ENCODE measurements at places on chromosomes 16 and 17.

- DNase-seq = no peak
Observed at GRCh38 chr16:54657058-54657708, 273.5 kb upstream of the IRX5 start.

DNA sequence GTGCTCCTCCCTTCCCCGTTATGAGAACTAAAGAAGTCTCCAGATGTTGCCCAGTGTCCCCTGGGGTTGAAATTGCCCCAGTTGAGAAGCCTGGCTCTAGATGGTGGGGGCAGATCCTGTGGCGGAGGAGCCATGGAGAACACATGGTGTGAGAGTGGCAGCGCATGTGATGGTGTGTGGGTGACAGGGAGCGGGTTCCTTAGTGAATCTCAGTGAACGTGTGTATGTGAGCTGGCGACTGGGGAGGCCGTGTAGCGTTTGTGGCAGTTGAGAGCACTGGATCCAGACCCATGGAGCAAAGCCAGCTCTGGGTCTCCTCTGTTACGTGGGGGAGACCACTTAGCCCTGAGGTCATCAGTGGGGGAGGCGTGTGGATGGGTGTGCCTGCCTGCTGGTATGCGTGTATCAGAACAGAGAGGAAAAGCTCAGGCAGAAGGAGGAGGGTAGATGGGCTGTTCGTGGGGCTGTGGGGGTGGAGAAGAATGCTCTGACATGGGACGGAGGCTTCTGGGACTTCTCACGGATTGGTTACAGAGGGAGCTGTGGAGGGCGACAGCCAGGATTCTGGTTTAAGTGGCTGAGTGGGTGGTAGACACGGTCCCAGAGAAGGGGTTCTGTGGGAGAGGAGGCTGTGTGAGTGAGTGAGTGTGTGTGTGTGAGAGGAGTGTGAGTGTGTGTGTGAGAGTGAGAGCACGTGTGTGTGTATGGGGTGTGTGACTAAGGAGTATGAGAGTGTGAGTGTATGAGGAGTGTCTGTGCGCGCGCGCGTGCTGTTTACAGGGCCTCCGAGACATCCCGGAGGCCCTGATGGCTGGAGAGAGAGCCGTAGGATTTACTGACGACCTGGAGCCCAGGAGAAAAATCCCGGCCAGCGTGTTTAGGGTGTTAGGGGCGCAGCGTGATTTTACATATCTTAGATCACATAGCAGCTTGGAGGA is 193.8 kb downstream of the SNX29 start:
- DNase-seq = no peak

GRCh38 chr16:58125781-58126335 is 3.3 kb downstream of the CFAP20 start:
- DNase-seq = no peak

GRCh38 chr16:30948667-30949649 is at the start of gene ORAI3:
ORAI3 (plus strand) TSS chr16:30949068; CDS start chr16:30949290, 222 bp downstream.
- no peak for DNase-seq

DNA sequence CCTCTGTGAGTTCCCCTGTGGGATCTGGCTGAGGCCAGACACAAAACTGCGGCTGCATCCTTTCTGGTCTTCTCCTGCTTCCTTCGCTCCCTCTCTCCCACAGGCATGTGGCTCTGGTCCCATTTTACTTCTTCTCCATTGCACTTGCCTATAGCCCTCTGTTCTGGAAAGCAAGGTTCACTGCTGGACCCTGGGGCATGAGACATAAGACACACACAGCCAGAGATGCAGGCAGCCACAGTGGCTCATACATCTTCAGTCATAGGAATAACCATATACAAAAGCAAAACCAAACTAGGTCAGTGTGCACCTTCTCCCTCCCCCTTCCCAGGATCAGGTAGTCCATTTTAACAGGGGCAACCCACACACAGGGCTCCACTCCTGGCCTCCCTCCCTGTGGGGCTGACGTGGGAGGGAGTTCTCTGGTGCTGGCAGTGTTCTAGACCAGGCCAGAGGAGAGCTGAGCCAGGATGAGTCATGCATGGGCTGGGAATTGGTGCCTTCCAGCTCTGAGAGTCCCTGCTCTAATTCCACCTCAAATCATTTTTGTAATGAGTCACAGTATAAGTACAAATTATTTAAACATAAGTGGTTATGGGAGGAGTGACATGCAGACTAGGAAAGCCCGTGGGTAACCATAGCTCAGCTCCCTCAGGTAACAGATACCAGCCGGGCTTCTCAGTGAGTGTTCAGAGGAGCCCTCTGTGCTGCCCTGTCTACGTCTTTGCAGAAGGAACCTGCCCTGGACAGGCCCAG is 58.0 kb downstream of the ASIC2 start:
- no peak for DNase-seq

DNA sequence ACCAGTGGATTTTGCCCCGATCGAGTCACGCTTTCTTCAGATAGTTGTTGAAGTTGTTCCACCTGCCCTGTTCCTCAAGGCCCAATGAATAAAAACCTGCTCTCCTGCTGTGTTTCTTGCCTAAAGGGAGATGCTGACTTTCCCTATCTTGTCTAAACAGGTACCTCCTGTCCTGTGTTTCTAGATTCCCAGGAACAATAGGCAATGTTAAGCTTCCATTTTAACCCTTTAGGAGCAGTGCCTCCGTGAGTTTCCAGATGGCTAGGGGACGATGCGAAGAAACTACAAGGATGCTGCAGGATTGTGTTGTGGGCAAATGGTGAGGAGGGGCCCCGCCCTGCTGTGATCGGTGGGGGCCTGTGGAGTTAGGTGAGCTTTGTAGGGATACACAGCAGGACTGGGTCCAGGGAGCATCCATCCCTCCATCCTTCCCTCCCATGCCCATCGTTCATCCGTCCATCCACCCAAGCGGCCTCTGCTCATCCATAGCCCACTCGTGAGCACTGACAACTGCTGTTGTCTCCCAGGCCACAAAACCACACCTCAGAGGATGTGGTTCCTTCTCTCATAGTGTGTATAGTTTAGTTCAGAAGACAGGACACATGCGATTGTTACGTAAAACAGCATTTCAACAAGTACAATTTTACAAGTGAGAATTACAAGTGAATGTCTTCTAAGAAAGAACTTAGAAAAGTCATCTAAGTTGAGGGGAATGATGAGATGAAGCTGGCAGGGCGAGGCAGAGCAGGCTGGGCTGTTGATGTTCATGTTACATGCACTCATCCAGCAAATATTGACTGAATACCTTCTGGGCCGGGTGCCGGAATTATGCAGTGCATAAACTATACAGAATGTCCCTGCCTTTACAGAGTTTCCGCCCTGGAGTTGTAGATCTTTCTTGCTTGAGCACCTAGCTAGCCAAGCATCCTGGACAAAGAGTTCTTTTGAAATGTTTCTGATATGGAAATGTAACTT is 5.2 kb downstream of the ARSG start:
- DNase-seq = no peak

- no peak for DNase-seq
Observed at GRCh38 chr17:81927152-81927652, 333 bp downstream of the MAFG start.

GRCh38 chr16:67561824-67562525 is 351 bp upstream of the CTCF start:
- peak; percentile 96 for DNase-seq

DNA sequence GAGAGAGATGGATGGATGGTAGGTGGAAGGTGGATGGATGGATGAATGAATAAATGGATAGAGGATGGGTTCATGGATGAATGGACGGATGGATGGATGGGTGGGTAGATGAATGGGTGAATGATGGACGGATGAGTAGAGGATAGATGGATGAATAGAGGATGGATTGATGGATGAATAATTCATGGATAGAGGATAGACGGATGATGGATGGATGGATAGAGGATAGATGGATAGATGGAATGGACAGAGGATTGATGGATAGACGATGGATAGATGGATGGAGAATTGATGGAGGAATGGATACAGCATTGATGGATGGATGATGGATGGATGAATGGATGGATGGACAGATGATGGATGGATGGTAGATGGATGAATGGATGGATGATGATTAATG is 91.7 kb downstream of the MYH11 start:
- DNase-seq = no peak

- peak; percentile 27 for DNase-seq
Observed at GRCh38 chr17:68057531-68057952, 22.0 kb downstream of the KPNA2 start.

- DNase-seq = no peak
Observed at GRCh38 chr16:89572485-89573205, 2.9 kb upstream of the CPNE7 start.

- no peak for DNase-seq
Observed at GRCh38 chr17:45825792-45826191, 18.9 kb upstream of the SPPL2C start.

DNA sequence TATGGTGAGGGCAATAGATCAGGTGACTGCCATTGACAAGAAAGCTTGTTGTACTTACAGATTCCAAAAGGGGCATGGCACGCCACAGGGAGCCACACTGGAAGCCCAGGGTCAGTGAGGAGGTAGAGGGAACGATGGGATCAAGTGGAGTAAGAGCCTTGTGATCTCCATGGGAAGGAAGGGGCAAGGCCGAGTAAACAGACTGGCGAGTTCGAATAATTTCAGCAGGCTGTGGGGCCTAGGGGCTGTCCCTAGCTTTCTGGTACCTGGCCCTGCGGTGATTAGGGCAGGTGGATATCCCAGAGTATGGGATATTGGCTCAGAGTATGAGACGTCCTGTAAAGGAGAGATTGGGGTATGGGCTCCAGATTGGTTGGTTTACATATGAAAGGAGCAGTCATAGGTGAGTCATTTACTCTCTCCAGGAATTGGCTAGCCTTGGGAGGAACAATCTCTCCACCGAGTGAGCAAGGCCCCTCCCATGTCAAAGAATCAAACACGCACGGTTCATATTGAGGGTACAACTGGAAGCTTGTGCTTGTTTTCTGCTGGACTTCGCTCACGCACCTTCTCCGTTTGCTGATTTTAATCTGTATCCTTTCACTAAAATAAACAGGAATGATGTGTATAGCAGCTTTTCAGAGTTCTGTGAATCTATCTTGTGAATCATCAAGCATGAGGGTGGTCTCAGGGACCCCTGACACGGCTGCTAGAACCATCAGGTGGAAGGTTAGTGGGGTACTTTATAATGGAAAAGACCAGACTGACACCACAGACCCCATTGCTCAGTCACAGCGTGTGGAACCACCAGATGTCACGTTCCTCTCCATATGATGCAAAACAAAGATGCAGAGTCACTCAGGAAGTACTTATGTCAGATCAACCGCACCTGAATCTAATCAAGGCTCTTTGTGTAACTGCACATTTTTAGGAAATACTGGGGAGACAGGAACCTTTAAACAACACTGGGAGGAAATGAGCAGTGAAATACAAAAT is 27.9 kb downstream of the GABARAPL2 start:
- DNase-seq = no peak

DNA sequence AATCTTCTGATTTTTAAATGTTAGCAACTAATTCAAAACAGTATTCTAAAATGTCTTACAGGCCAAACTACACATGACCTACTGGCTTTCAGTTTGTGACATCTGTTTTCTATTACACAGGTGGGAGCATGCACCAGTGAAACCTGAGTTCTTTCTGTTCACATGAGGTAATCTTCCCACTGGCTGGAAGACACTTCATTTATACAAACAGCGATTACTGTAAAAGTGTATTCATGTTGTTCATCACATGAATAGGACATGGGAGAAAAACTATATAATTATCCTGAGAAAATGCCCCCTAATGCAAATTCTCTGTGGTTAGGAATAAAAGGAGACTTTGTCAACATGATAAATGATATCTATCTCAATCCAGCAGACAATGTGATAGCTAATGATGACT is 11.1 kb upstream of the PIK3R5 start:
- DNase-seq = no peak

GRCh38 chr16:21950782-21951521 is 2.2 kb upstream of the UQCRC2 start:
- DNase-seq = no peak

DNA sequence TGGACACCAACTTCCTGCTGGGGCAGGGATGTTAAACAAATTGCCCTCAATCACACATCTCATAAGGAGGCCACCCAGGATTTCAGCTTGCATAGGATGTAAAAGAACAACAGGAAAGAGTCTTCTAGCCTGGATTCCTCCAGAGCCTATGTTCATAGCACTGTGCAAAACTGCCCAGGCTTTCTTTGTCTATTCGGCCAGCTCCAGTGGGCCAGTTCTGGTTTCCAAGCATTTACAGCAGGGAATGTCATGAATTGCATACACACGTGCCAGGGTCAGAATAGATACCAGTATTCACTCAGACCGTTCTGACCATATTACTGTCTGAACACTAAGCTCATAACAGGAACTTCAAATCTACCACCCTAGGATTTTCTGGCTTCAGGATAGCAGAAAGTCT is 273.2 kb downstream of the CDH8 start:
- no peak for DNase-seq

DNA sequence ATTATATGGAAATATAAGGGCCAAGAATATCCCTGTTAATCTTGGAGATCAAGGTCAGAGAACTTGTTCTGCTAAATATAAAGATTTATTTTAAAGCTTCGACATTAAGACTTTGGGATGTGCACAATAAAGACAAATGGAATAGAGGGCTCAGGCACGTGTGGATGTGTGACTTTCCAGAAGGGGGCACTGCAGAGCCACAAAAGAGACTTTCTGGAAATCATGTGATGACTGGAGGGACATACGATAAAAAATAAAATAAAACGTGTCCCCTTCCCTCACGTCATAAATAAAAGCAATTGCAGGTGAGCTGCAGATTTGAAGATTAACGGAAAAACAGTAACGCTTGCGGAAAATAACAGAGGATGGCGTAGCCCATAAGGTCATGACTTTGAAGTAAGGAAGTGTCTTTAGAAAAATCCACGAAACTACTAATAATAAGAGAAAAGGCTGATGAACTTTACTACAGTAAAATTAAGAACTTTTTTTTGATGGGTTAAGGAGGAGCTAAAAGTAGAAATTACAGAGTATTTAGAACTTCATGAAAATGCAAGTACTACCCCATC is 9.4 kb upstream of the ENGASE start:
- DNase-seq = peak; percentile 48

- no peak for DNase-seq
Observed at GRCh38 chr17:3966720-3967363, 2.6 kb upstream of the ATP2A3 start.

- DNase-seq = no peak
Observed at GRCh38 chr17:59870482-59870881, 22.3 kb downstream of the TUBD1 start.

DNA sequence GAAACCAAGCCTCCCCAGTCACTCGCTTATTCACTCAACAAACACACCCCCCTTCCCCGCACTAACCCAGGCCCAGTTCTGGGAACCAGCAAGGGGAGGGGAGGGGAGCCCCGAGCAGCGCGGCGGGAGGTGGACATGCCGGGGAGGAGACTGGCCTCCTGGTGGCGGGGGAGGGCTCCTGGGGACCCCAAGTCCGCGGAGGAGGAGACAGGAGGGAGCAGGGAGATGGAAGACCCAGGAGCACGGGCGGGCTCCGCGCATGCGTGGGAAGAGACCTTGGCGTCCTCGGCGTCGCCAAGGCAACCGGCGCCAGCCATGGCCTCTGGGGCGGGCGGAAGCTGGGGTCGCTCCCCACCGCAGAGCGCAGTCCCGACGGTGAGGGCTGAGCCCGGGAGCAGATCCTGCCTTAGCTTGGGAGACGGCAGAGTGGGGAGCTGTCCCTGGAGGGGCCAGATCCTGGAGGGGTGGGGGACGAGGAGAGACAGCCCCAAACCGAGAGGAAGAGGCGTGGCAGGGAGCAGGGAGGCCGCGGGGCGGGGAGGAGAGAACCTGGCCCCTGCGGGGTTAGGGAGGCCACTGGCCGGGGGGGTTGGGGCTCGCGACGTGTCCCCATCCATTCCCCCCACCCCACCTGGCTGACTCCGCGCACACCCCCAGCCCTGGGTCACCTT is at the start of gene PRR29:
Gene PRR29 (plus strand): TSS at position 302 of the 671 bp plus-strand sequence. CDS start 14 bp downstream, at position 316.
- peak; percentile 60 for DNase-seq
